ENCODE measurements at places on chromosomes 12 and 14. TPM values are rescaled to one million over a fixed set of nuclear protein-coding genes. Genes with fewer than 3 reads are reported as not detected.

DNA sequence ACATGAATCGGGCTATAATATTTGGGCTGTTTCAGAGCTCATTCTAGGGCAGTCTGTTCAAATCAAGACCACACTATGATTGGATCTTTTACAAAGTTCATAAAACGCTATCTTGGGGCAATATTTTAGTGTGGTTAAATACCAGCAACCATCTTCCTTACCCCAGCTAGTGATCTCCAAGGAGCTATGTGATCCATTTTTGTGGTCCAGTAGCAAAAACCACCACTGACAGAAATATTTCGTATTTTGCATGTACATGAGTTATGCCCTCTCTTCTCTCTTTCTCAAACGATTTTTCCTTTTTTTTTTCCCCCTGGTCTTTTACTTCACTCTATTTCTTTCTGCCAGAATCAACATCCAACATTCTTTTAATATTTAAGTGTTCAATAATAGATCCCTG lies 280.6 kb upstream of the KITLG start:
- DNase-seq, result no peak

DNA sequence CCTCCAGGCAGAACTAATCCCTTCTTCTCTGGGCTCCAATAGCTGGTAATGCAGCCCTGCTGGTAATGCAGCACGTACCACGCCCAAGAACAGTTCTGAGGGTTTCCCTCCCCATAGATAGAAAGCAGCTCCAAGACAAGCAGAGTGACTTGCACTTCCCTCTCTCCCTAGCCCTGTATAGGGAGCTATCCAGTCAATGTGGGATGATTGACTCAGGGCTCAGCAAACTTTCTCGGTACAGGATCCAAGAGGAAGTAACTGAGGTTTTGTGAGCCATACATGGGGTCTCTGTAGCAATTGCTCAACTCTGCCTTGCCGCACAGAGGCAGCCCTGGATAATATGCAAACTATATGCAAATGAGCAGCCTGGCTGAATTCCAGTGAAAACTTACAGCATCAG lies 15.5 kb upstream of the FKBP4 start:
- DNase-seq, result no peak

- DNase-seq, result no peak
Observed at GRCh38 chr14:61540931-61541330, 154.4 kb upstream of the HIF1A start.

DNA sequence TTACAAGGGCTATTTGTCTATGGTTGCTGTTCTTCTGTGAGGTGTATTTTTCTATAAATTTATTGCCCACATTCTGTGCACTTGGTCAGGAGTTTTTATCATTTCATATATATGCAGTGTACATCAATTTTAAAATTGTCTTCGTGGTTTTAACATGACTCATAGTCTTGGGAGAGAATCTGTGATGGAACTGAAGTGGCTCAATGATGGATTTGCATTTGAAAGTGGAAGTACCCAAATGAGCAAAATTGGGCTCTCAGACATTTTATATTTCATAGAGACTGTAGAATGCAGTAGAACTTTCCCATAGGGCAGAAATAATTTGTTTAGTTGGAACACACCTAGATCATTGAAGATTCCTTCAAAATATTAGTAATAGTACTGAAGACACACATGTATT lies 1.9 kb upstream of the SCFD1 start:
- no peak for DNase-seq

DNA sequence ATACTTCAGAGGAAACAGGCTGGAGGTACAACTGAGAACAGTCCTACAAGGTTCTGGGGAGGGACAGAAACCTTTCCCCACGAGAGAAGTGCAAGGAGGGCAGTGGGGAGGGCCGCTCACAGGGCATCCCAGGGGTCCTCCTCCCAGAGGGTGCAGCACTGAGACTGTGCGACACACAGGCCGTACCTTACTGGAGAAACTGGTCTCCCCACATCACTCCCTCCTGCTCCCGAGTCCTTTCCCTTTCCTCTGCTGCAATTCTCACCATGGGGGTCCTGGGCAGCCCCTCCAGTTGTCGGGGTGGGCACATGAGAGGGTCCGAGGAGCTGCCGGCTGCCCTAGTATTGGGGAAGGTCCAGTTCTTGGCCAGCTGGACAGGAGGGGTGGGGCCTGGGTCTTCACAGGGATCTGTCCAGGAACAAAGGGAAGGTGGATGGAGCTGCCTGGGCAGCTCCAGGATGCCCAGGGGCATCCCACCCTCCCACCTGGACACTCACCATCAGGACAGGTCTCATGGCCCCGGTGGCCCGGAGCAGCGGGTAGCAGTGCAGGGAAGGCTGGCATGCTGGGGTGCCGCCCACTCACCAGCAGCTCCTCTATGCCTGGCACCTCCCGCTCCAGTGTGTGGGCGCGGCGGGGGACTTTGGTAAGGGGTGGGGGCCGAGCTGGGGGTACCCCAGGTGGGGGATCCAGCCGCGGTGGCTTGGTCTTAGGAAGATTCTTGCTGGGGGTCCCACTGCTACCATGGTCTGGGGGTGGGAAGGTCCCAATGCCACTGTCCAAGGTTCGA lies 35.8 kb downstream of the NCKAP5L start:
- no peak for DNase-seq

DNA sequence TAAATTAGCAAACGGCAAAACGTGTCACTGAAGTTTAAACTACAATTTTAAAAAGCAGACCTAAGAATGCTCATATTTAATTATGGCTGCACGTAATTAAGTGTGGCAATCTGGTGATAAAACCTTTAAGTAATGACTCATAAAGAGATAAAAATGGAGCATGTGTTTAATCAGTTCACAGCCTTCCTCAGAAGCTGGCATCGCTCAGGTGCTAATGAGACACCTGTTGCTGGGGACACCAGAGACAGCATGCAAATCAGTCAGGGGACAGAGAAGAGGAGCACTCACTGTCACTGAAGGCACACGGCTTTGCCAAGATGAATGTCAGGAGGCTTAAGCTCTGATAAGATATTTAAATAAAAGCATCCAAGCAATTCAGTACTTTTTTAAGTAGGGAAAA lies 840.3 kb downstream of the GALC start:
- DNase-seq, result no peak

DNA sequence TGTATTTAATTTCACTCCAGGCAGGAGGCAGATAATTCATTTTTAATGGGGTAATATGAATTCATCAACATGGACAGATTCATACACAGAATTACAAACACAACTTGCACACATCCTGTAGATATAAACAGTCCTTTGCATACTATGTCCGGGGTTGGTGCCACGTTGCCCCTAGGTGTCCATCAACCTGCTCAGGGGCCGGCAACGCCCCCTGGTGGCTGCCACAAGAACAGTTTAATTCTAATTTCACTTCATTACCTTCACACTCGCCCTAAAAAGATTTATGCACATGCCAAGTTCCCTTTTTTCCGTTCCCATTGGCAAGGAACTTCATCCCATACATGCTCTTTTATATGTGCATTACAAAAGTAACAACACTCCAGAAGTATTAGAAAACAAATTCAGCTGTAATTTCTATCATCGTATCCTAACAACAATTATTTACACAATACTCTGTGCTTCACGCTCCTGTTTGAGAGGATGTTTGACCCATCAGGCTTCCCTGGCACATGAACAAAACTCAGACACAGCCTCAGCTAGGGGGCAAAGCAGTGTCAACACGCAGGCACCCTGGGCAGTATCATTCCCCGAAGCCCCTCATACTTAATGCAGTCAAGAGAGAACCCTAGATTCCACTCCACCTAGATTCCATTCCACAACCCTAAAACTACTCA lies 15.5 kb downstream of the MANSC1 start:
- no peak for DNase-seq

DNA sequence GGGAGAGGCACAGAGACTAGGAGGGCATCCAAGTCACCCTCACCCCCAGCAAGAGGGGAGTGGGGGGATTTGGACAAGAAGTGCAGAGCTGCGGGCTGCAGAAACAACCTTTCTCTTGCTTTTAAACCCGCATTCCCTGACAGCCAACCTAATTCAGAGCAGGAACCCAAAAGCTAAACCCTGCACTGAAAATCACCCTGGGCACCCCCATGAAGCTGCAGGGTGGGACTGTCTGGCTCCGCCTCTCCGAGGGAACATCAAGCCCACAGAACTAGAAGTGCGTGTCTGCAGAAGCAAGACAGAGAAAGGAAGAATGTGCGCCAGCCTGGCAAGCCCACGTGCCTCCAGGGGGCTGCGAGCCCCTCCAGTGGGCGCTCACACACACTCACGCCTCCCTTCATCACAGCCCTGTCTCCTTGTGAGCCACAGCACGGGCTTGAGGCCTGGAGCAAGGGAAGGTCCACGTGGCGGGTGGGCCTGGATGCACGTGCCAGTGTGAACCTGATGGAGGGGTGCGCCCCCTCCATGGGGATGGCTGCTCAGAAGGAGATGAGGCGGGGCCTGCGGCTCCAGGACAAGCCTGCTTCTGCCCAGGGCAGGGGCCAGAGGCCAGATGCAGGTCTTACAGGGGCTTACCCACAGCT lies 27.8 kb upstream of the PNMA1 start:
- DNase-seq, result no peak

The SLC5A8 gene
- not detected for total RNA-seq

The SLC25A47 gene
- not detected for total RNA-seq

The RBM25 gene
- 128 TPM for total RNA-seq

The CFAP73 gene
- total RNA-seq, result not detected

Data from ureter (tissue), 1 donor.